ENCODE measurements at places on chromosomes 4 and X.

DNA sequence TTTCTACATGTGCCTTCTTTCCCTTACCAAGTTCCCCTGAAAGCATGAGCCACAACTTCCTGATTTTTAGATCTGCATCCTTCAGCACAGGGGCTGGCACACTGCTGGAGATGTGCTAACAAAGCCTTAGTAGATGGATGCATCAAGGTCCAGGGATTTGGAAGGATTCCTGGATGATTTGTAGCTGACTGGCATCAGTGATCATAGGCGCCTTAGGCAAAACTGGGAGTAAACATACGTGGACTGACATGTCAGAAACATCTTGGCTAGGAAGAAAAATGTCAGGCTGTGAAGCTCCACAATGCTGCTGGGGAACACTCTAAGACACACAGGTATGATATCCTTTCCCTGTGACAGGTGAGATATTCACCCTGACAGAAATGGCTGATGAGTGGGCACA, 156.4 kb downstream of the AMELX start:
- no peak for DNase-seq

DNA sequence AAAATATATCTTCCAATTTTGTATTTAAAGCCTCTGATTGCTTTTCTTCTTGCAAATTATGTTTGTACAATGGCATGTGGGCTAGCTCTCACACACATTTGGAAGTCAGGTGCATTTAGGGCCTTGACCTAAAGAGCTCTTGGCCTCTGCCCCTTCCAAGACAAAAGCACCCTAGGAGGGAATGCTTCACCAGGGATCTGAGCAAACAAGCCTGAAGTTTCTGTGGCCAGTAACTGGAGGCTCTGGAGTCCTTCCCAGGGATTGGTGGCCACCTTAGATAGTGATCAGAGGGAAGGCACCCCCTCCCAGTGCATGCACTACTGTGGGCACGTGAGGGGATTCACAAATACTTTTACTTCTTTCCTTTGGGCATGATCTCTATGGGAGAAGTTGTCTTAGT, 60.3 kb upstream of the DIPK2B start:
- DNase-seq: no peak

GRCh38 chr4:150082241-150082640, 4.0 kb downstream of the DCLK2 start:
- no peak for DNase-seq

GRCh38 chr4:121688261-121688660, 8.5 kb downstream of the ANXA5 start:
- DNase-seq: no peak

DNA sequence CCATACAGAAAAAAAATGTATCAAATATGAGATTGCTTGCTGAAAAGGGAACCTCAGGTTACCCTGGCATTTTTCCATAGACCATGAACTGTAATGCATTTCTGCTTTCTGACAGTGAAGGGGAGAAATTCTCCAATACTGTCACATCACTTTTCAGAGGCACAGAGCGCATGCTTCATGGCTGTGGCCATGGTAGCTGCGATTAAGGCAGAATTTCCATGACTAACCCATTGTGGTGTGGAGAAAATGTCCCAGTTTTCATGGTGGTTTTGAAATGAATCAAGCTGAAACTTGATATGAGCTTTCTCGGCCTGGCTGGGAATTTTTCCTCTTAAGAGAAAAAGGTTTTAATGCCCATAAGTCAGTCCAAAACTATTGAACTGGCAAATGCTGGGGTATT, 39.5 kb upstream of the MAP3K15 start:
- no peak for DNase-seq
